ENCODE measurements at places on chromosomes 13 and 19.

DNA sequence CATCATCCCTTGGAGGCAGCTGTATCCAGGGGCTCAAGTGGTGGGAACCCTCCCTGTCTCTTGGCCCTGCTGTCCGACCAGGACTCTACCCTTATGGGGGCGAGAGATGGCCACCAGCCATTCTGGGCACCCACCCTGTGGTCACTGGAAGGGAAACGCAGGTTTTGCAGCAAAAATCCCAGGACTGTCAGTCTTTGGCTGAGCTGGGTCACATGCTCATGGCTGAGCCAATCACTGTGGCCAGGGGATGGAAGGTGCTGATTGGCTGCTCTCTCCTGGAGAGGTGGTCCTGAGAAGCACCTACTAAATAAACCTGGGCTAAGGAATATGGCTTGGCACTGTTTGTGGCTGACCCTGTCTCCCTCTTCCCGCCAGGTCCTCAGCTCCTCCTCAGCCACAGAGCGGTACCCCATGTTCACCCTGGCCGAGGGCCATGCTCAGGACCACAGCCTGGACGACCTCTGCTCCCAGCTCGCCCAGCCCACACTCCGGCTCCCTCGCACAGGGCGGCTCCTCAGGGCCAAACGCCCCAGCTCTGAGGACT is 8.9 kb downstream of the ATG4D start:
- DNase-seq: no peak

DNA sequence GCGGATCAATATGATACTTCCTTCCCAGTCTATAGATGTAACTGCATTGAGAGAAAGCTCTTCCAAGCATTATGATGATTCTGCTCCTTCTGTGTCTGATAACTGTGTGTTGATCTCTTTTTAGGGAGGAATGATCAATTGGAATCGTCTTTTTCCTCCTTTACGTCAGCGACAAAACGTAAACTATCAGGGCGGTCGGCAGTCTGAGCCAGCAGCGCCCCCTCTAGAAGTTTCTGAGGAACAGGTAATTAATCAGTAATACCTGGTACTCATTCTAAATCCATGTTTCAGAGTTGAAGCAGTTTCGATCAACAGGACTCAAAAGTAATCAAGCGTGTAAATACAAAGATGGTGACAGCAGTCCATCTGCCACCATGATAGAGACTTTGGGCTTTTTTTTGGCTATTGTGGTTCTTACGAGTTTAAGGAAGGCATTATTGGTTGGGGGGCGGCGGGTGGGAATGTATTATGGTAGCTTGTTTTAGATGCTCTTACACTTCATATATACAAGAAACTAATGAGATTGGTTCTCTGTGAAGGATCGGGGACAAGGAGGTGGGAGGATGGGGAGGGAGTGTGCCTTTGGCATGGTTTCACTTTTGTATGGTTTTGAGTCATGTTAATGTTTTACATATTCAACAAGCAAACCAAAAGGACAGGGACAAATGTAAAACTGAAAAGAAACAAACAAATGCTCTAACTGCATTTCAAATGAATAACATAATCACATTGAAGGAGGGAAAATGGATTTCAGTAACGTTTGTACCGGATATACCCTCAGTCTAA is 60.7 kb upstream of the GPR183 start:
- peak; percentile 46 for DNase-seq

DNA sequence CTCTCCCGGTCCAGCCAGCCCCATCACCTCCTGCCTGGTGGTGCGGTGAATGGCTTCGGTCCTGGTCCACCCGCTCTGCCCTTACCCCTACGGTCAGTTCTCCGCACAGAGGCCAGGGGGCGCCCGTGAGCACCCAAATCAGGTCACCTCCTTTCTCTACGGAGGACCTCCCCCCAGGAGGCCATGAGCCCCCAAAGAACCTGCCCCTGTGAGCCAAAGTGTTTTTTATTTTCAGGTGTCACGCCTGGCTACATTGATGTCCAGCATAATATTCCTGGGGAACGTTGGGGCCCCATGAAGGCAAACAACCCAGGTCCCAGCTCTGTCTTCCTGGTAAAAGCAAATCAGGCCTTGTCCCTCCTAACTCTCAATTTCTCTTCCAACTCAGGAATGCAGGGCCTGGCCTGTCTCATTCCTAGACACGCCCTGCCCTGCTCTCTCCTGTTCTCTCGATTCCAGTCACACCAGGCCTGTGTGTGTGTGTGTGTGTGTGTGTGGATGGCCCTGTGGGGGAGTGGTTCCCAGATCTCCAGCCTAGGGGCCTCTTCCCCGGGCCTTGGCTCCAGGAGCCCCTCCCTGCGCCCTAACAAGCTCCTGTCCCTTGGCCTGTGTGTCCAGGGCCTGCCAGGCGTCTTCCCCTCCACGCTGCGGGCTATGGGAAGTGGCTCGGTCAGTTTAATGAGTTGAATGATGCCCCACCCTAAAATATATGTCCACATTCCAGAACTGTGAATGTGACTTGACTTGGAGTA is 9.7 kb upstream of the GIPC1 start:
- peak; percentile 68 for DNase-seq

DNA sequence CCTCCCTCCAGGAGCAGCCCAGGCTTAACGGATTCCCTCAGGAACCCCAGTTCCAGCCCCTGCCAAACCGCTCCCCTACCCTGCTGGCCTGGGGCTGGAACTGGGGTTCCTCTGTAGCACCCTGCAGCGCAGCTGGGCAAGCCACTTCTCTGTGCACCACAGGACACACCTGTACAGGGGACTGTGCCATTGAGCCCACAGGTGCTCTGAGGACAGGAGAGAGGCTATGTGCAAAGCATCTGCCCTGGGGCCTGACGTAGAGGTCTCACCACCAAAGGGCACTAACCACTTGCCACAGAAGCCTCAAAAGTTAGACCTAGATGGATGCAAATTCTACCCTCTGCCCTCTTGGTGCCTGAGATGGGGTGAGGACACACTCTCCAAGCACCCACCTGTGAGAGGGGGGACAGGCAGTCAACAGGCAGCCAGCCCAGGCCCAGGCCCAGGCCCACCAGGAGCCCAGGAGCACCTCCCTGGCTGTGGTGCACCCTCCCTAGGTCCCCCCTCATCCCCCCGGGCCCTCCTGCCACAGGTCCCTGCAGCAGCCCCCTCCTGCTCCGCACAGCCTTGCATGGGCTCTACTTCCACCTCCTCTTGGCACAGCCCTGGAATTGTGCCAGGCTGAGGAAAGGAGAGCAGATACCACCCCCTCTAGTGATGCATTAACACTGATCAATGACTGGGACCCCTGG is 27.6 kb upstream of the SLC35E1 start:
- no peak for DNase-seq

DNA sequence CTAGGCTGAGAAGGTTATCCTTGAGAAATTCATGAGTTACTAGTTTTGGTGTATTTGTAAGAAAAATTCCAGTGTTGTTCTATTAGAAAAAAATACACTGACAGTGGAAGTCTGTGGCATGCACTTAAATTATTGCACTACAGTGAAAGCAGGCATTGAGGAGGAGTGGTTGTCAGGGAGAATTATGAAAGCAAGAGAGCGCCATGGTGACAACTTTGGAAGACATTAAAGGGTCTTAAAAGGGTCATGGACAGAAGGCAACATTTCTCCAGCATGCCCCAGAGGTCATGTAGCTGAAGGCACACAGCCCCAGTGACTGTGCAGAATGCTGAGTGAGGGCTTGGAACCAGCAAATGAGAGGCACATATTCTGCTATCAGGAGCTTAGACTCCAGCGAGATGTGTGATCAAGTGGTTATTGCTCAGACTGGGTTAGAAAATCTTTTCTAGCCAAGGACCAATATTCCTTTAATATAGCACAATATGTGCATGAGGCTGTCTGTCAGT is 292.7 kb downstream of the OLFM4 start:
- no peak for DNase-seq

DNA sequence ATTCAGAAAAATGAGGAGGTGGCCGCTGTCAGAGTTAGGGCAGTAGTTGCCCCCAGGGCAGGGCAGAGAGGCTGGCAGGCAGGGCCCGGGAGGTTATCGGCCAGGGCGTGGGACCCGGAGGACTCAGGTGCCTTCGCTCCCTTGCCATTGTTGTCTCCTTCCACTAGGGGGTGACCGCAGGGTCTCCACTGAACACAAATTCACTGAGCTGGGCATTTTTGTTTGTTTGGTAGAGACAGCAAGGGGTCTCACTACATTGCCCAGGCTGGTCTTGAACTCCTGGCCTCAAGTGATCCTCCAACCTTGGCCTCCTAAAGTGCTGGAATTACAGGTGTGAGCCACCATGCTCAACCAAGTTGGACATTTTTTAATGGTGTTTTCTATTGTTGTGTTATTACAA is 25.1 kb downstream of the CARS2 start:
- peak; percentile 12 for DNase-seq

DNA sequence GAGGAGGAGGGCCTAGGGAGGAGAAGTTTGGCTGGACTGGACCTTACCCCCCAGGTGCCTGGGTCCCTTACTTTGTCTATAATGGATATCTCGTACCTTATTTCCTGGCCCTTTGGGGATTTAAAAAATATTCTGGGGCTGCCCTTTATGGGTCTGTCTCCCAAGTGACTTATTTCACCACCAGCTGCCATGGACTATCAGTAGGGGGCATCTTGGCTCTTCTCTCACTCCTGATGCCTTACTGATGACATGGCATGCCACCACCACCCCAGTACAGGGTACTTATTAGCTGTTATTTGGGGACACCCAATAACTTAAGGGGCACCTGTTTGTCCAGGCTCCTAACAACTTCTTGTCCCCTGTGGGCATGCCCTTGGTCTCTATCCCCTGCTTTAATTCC is 38.0 kb downstream of the NFIX start:
- DNase-seq: no peak

GRCh38 chr13:50589651-50590054 is 253.8 kb downstream of the DLEU7 start:
- DNase-seq: no peak

- no peak for DNase-seq
Observed at GRCh38 chr13:112330066-112330465, 46.1 kb upstream of the SPACA7 start.

GRCh38 chr19:47713046-47714021 is at the start of gene EHD2:
Gene EHD2 (plus strand): TSS chr19:47713422. CDS start chr19:47716613, 3,191 bp downstream.
- peak; percentile 18 for DNase-seq

GRCh38 chr13:41231786-41232185 is 31.6 kb downstream of the MTRF1 start:
- DNase-seq: no peak

- peak; percentile 32 for DNase-seq
Observed at GRCh38 chr19:19642506-19643157, 825 bp downstream of the GMIP start.

DNA sequence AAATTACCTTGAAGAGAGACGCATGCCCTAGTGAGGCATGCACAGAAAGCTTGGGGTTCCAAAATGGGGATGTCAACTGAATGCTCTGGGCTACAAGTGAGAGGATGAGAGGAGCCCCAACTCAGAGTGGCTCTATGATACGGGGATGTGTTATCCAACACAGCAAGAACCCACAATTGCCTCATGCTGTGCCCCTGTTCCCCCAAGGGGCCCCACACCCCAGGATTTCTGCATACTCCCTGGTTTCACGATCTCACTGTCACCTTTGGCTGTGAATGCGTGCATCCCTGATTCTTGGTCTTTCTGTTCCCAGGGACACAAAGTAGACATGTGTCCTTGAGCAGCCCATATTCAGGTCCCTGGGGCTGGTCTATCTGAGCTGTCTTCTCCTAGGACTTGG is 29.3 kb downstream of the WDR88 start:
- DNase-seq: no peak

DNA sequence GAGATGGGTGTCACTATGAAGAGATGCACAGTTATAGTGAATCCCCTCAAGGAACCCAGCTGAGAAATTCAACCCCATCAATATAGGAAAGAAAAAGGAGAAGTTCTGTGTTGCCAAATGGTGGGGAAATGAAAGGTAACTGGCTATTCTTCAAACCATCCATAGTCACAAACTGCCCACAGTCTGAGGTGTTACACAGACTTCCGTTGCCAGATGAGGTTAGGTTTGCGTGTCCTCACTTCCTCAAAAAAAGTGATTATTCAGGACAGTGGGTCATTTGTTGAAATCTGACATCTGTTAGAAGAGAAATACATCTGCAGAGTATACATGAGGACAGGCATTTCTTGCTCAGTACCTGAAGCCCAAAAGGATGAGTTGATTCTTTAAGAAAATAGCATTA is 9.0 kb downstream of the SIGLEC5 start:
- DNase-seq: no peak

DNA sequence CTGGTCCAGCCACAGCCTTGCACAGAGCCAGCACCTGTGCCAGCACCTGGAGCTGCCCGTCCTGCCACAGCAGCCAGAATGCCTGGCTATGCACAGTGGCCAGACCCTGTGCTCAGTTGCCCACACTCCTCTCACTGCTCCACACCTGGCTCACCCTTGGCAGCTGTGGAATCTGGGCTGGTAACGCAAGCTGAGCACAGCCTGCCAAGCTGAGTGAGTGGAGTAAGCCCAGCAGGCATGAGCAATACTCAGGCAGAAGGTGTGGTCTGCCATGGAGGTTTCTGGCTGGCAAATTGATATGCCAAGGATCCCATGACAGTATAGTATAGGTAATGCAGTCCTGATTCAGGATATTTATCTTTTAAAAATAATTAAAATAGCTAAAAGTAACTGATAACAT is 122.2 kb downstream of the PCDH9 start:
- no peak for DNase-seq

DNA sequence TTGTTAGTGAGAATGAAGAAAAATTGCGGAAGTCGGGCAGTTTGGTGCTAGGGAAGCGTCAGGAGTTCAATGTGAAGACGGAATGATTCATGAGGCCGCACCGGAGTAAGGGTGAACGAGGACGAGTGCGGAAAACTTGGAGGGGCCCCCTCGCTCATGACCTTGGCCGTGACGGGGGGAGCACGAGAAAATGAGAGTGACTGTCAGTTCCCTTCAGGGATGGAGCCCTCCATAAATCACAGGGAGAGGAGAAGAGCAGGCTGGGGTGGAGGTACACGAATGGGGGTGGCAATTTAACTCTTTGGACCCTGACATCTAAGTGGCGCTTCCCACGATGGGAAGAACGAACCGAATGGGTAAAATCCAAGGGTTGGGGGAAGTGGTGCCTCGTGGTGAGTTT is 486.4 kb downstream of the TSHZ3 start:
- DNase-seq: no peak

- DNase-seq: no peak
Observed at GRCh38 chr19:45819769-45820168, 4.7 kb upstream of the RSPH6A start.

GRCh38 chr13:34076943-34077703 is 259.2 kb downstream of the RFC3 start:
- DNase-seq: no peak

GRCh38 chr13:88651531-88651930 is 980.4 kb downstream of the SLITRK5 start:
- no peak for DNase-seq

GRCh38 chr13:98189841-98190505 is 12.9 kb upstream of the RNF113B start:
- DNase-seq: no peak

GRCh38 chr13:43979492-43979891 is 99.8 kb downstream of the LACC1 start:
- no peak for DNase-seq

Data from CD4-positive, alpha-beta memory T cell (primary cell).